NCI-H1417 treated with DMSO at 0.1 percent for 48 hours (cell line): ENCODE measurements at places on chromosomes 1 and 21.

GRCh38 chr1:1125945-1126344 lies 10.1 kb upstream of the C1orf159 start:
- DNase-seq = no peak

- no peak for DNase-seq
Measured at GRCh38 chr1:19704247-19705113, 39.8 kb downstream of the HTR6 start.

DNA sequence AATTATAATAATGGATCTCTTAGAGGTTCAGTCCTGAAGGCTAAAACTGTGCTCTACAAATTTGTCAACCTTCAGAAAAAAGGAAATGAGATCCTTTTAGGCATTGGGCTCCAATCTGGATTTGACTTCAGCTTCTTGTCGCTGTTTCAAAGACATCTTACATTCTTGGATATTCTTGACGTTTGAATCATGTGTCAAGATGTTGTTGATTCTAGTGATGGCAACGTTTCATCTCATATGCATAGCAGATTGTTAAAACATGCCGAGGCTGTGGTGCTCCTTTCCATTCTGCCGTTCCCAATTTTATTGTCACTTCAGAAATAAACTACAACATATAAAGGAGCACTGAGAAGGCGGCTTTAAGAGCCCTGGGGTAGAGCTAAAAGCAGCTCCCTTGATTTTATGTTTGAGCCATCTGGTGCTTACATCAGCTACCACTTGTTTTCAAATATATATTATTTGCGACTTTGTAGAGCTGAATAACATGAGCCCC lies 467.6 kb upstream of the ZRANB2 start:
- no peak for DNase-seq

GRCh38 chr1:156816561-156817328 lies at the start of gene SH2D2A:
SH2D2A (minus strand) TSS chr1:156816848; CDS start chr1:156816708, 140 bp downstream.
- DNase-seq = no peak

DNA sequence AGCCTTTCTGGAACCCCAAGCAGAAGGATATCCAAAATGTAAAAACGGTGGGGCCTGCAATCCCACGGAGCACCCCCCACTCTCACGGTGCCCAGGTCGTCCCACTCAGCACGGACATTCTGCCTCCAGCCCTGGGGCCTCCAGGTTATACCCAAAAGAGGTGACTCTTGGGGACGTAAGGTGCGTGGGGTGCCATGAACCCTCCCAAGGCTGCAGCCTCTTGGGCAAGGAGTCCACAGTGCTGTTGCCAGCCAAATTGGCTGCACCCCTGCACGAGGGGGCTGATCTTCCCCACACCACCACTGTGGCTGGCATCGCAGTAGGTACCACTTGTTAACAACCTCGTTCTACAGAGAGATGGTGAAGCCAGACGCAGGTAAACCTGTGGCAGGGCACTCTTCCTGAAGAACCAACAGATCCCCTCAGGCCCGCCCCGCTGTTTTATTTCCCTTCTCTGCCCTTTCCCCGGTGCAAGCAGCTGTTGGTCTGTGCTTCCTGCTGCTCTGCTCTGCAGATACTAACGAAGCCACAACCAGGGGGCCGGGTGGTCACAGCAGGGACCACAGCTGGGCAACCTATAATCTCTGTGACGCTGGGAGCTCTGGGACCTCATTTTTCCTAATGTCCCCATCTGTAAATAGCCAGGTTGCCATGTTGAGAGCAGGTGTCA lies 8.7 kb downstream of the TFF3 start:
- peak; percentile 57 for DNase-seq

DNA sequence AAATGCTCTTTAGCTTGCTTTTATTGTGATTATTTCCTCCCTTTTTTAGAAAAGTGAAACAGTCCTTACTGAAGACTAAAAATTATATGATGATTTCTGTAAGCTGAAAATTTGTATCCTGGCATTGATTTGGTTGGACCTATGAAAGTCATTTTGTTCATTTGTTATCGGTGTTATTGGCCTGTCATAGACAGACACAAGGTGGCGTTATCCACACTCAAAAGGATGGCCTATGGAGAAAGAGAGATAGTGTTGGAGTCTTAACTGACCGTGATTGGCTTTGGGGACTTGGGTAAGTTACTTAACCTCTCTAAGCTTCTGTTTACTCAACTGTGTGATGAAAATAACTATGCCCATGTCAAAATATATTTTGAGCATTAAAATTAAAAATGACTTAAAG lies 203.6 kb upstream of the CHODL start:
- peak; percentile 39 for DNase-seq

DNA sequence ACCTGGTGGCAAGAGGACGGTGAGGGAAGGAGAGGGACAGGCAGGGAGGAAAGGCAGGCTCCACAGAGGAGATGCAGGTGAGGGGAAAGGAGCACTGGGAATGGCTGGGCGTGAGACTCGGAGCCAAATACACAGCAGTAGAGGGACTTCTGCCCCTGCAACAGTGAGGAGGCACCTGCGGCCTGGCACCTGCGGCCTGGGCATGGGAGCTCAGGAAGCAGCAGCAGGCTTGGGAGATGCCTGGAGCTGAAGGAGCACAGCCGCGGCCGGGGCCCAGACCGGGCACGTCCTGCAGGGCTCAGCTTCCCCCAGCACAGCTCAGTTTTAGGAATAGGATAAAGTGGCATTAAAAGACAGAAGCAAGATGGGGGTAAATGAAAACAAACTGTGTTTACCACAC lies 20.9 kb upstream of the TSPEAR start:
- DNase-seq = no peak

DNA sequence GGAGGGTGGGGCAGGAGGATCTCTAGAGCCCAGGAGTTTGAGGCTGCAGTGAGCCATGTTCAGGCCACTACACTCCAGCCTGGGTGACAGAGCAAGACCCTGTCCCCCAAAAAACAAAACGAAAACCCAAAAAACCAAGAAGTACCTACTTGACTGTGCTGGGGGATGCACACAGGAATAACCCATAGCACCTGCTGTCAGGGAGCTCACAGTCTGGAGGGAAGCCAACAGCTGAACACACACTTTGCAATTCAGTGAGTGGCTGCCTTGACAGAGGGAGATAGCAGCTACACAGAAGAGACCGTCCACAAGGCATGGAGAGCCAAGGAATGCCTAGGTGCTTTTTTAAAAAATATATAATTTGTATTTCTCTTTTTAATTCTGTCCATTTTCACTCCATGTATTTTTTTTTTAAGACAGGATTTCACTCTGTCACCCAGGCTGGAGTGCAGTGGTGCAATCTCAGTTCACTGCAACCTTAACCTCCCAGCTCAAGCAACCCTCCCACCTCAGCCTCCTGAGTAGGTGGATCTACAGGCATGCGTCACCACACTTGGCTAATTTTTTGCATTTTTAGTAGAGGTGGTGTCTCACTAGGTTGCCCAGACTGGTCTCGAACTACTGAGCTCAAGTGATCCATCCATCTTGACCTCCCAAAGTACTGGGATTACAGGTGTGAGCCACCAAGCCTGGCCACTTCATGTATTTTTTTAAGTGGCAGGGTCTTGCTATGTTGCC lies 68.7 kb downstream of the NID1 start:
- DNase-seq = no peak

- DNase-seq = no peak
Measured at GRCh38 chr1:1599030-1599934, 653 bp downstream of the FNDC10 start.
